ENCODE measurements at places on chromosomes 2 and 18.

DNA sequence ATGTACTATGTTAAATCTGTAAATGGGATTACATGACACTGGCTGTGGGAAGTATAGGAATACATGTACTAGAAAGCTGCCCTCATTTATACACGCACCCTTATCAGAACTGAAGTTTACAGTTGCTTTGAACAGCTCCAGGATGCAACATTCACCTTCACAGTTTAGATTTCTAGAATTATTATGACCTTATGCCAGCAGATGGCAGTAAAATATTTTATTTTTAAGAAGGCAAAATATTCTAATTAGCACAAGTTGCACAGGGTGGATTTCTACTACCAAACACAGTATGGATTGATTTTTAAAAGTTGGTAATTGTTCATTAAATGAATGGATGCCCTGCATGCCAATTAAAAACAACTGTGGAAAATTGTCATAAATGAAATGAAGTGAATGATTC lies 670.4 kb downstream of the KCNJ3 start:
- no peak for DNase-seq

- no peak for DNase-seq
Measured at GRCh38 chr2:224557610-224558009, 27.6 kb downstream of the CUL3 start.

GRCh38 chr2:160420711-160421110 lies 72.9 kb downstream of the RBMS1 start:
- DNase-seq = no peak

GRCh38 chr2:205024822-205025518 lies 479.7 kb downstream of the PARD3B start:
- no peak for DNase-seq

DNA sequence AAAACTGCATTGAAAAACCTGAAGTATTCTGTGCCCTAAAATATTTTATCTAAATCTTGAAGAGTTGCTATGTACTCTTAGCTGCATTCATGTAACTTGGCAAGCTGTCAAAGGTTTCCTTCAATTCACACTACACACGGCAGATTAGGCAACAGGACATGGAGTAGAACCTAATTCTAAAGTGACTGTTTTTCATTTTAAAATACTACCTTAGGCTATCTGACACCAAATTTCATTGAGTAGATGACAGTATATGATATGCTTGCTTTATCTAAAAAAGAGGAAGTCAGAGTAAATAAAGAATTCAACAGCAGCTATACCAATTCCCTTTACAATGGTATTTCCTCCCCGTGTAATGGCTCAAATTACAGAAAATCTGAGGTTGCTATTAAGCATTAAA lies 45.4 kb downstream of the EXOC6B start:
- DNase-seq = no peak

Data from CD8-positive, alpha-beta T cell (primary cell).